ENCODE measurements at places on chromosomes 5 and 9. TPM values are rescaled to one million over a fixed set of nuclear protein-coding genes. Genes with fewer than 3 reads are reported as not detected.

Gene SPATA6L
- total RNA-seq, result 0.26 TPM

Gene TOPORS
- total RNA-seq, result 26.6 TPM

Gene SRA1
- 23.0 TPM for total RNA-seq

Gene ZER1
- 19.1 TPM for total RNA-seq

Gene PRLR
- total RNA-seq, result not detected

All from bronchial smooth muscle cell (primary cell).